ENCODE measurements at places on chromosomes 12 and 14. TPM values are rescaled to one million over a fixed set of nuclear protein-coding genes. Genes with fewer than 3 reads are reported as not detected.
A peak's percentile ranks its signal among the peaks of the same experiment; 100 is the strongest.

SRGAP1 gene
- 4.9 TPM for polyA plus RNA-seq

GALNT8 gene
- 0.03 TPM for polyA plus RNA-seq

- peak; percentile 79 for DNase-seq
These were observed 90.2 kb downstream of the CALM1 start for GRCh38 chr14:90487031-90487430.

WSCD2 gene
- polyA plus RNA-seq, result not detected

PLCZ1 gene
- polyA plus RNA-seq, result not detected

CLEC12A gene
- polyA plus RNA-seq, result not detected

DNA sequence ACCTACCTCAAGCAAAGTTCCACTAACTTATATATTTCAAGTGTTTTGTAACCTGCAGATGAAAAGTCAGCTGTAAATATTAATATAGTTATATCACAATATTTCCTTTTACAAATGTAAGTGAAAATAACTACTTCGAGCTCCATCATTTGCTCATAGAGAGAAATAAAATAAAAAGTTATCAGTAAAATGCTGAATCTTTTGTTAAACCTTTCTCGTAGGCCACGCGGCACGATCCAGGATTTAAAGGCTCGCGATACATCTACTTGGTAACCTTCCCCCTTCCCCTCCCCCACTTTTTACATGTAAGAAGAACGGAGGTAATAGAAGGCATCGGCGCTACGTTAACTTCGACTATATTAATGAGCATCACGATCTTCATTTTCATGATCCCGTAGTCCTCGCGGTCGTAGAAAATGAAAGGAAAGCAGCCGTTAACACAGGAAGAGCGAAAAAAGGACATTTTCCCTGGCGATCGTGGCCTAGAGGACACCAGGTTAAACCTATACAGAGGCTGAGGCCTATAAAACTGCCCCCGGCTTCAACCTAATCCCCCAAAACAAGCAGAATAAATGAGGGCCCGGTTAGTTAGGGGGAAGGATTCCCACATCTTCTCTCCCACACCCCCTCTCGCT lies 508 bp downstream of the HNRNPC start:
- peak; percentile 53 for DNase-seq

KRT73 gene
- polyA plus RNA-seq, result not detected

GRCh38 chr12:8912914-8913313 lies 1.4 kb upstream of the PHC1 start:
- no peak for DNase-seq

- no peak for DNase-seq
These were observed 37.2 kb downstream of the CACNA2D4 start for GRCh38 chr12:1881301-1881700.

ADIPOR2 gene
- polyA plus RNA-seq, result 22.5 TPM

GRCh38 chr14:74913393-74913910 lies 9.6 kb downstream of the RPS6KL1 start:
- no peak for DNase-seq

TEX52 gene
- polyA plus RNA-seq, result not detected

DNAH10 gene
- 0.04 TPM for polyA plus RNA-seq

GRCh38 chr12:112307317-112308011 lies 74.8 kb downstream of the HECTD4 start:
- no peak for DNase-seq

GRCh38 chr12:129276361-129277060 lies 423.2 kb downstream of the GLT1D1 start:
- DNase-seq, result no peak

AREL1 gene
- polyA plus RNA-seq, result 87.1 TPM

DNA sequence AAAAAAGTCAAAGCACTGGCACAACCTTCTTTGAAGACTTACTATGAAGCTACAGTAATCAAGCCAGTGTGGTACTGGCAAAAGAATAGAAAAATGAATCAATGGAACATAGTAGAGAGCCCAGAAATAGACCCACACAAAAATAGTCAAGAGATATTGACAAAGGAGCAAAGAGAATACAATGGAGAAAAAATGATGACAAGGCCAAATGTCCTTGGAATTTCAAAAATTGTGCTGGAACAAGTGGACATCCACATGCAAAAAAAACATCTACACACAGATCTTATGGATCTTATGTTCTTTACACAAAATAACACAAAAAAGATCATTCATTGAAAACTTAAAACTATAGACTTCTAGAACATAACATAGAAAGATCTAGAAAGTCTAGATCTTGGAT lies 1379.7 kb upstream of the SEL1L start:
- no peak for DNase-seq

- no peak for DNase-seq
These were observed 11.6 kb downstream of the EIF2B1 start for GRCh38 chr12:123621619-123622530.

All from endothelial cell of umbilical vein (primary cell).